ENCODE measurements at places on chromosomes 12 and 14.

DNA sequence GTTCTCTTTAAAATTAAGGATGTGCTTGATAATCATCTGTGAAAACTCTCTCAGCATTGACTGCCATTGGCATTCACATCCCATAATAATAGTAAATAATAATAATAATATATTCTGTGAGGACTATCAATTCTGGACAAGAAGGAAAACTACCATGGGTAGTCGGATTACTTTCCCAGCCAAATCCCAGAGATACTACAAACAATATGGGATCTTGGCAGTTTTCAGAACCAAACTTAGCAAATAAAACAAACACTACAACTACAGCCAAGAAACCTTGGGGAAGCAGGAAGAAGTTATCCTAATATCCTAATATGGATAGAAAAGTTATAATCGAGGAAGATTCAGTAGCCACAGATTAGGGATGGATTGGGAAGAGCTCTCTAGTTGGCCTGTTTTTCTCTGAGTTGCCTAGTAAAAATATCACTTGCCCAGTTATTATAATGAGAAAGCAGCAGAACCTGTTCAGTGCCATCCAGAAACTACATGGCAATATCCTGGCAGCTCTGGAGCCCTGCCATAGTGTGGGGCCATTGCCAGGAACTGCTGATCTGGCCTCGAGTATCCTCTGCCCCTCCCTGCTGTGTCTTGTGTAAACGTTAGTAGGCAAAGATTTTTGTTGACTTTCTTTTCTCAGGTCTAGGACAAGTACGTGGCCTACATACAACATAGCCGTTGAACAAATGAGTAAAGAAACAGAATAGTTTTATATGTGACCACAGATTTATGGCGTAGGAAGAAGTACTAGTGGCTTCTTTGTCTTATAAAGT is 193.5 kb downstream of the SLC2A13 start:
- no peak for DNase-seq

DNA sequence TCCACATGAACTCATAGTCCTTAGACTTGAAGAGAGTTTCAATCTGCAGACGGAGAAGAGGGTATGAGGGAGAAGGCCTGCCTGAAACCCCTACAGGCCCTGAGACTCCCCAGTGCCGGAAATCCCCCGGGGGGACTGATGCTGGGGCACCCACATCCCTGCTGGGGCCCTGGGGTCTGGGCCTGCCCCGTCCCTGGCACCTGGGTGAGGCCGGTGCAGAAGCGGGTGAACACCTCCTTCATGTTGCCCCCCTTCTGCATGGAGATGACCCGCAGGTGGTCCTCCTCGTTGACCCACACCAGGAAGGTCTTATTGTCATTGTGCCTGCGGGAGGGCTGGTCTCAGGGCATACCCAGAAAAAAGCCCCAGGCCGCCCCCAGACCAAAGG is 2.4 kb downstream of the CKB start:
- DNase-seq: no peak

GRCh38 chr12:104460973-104461698 is 4.4 kb downstream of the CHST11 start:
- DNase-seq: no peak

- DNase-seq: no peak
Observed at GRCh38 chr12:13870255-13870654, 111.1 kb downstream of the GRIN2B start.

DNA sequence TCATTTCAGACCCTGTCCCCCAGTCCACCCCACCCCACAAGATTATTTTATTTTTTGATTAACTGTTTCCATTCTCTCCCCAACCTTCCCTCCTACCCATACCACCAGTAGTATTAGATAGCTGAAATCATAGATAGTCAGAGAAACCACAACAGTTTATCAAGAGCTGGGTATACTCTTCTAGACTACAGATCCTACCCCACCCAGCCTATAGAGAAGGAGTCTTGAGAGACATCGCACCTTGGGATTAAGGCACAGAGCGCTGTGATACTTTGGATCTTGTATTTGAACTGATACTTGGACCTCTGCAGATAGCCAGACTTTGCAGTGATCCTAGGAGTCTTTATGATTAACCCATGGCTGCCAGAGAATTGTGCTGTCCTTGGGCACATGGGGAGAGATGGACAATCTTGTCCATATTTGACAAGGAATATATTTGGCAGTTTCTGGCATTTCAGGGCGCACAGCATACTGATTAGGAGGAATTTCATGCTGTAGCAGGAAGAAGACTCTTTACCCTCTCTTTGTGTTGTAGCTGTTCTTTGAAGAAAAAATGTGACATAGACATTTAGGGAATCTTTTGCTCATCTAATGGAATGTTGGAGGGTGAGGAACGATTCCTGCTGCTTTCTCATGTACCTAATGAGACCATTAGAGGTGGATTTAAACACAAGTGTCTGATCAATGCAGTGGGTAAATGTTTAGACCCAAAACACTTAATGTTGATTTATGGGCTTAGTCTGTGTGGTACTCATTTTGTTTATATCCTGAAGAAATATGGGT is 982 bp downstream of the RBMS2 start:
- no peak for DNase-seq
